ENCODE measurements at places on chromosomes 6 and 20.

- ATAC-seq, result no peak
Measured at GRCh38 chr20:48202334-48203113, 417.2 kb upstream of the SULF2 start.

DNA sequence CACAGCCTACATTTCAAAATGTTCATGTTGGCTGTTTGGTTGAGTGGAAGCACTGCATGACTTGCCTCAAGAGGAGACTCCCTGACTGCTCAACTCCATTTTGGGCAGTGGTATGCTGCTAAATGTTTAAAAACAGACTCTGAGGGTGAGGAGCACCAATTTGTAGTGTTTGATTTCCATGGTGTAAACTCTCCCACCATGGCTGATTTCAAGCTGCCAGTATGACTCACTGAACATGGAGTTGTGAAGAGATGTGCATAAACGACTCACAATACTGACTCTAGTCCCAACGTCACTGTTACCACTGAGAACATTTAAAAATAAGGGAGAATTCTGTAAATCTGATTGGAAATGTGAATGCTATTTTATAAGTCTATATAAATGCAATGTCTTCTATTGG, 70.4 kb downstream of the BACH2 start:
- ATAC-seq, result no peak

GRCh38 chr20:61673152-61673847, 392.4 kb downstream of the TAF4 start:
- no peak for ATAC-seq

DNA sequence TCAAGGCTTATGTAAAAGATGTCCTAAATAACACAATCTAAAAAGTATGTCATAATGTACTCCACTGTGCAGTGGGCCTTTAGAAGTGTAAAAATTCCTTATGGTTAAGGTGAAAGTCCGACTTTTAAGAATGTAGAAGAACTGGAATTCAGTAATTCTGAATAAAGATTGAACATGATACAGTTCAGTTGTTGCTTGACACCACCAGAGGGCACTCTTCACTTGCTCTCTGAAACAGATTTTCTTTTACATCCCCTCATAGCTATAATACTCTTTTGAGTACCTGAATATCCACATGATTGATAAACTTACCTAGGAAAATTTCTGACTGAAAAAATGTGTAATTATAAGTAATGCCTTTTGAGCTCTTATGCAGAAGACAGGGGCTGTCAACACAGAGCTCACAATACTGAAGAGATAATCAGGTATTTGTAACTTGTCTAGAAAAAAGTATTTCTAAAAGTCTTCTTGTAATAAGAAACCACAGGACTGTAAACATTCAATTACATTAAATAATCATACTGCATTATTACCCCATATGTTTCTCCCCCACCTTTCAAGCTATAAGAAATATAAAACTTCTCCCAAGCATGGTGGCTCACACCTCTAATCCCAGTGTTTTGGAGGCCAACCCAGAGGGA, 92.1 kb downstream of the POPDC3 start:
- ATAC-seq, result no peak

DNA sequence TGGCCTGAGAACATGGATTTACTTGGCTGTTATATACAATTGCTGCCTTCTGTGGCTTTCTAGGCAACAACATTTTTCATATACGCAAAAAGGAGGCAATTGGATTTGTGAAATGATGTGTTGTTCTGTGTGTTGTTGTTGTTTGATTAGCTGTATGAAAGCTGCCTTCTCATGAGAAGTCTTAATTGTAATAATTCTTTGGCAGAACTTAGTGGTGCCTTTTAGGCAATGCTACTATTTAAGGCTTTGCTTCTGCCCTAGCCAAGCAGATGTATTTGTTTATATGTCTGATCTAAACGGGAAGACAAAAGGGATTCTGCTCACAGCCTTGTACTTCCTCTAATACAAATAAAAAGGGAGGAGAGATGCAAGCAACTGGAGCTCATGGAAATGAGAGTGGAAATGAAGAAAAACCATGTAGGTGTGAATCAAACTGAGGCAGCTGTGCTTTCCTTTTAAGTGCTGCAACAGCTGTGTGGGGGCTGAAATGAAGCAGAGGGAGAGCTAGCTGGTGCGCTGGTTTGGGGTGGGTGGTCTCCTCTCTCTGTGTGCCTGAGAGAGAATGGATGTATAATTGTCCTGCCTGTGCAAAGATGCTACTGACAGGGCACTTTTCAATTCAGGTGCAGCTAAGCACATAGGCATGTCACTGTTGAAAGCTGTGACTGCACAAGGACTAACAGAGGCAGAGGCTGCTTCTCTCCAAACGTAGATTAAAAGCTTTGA, 386.9 kb upstream of the MAN1A1 start:
- ATAC-seq, result no peak
